ENCODE measurements at places on chromosomes 11 and 22.

- peak; percentile 95 for DNase-seq
These were observed 39.9 kb downstream of the CWC15 start for GRCh38 chr11:94933223-94934130.

DNA sequence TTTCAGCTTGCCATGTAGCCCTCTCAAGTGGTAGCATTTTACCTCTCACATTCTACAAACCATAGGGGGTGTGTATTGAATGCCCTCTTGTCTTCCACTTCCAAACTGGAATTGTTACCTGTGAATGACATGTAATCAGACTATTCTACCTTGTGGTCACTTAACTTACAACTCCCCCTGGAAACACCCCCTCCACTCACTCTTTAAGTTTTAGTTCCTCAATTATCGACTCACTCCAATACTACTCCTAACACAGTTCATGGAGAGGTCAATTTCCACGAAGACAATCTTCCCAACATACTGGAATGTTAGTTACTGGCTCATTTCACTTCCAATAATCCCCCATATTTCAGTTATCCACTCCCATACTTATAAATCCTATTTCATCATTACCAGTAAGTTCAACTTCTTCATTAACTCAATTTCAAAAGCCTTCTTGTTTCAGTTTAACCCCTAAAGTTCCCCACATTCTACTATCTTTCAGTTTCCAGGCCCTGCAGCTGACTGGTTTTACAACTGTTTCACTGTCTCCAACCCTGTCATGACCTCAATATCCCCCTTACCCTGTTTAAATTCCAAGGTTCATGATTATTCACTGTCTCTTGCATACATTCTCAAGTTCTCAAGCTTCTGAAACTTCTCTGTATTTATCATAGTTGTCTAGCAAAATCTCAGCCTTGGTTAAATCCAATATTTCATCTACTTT is 92.5 kb downstream of the C11orf87 start:
- DNase-seq: no peak

DNA sequence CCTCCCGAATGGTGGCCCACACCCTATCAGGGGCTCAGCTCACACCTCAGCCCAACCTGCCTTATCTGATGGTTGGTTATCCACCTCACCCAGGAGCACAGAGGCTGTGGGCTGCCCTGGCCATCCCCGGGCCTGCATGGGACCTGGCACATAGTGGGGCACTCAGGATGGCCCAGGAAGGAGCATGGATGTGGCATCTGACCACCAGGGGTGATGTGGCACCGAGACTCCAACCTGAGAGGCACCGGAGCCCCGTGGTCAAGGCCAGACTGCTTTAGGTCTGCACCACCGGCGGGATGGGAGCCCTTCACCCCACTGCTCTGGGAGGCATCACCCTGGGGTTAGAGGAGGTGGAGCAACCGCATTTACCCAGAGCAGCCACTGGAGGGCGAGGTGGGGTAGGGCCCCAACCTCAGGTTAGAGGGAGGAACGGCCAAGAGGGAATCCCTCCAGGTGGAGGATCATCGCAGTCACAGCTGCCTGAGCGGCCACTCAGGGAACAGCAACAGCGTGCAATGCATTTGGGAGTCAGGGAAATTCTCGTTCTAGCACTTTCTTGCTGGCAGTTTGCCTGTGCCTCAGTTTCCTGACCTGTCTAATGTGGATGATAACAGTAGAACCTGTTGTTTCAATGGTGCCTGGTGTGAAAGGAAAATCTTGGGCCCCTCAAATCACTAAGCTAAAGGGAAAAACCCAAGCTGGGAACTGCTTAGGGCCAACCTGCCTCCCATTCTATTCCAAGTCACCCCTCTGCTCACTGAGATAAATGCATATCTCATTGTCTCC is 52.9 kb upstream of the CARS1 start:
- DNase-seq: no peak

GRCh38 chr11:30143098-30143705 is 87.6 kb upstream of the FSHB start:
- DNase-seq: no peak

DNA sequence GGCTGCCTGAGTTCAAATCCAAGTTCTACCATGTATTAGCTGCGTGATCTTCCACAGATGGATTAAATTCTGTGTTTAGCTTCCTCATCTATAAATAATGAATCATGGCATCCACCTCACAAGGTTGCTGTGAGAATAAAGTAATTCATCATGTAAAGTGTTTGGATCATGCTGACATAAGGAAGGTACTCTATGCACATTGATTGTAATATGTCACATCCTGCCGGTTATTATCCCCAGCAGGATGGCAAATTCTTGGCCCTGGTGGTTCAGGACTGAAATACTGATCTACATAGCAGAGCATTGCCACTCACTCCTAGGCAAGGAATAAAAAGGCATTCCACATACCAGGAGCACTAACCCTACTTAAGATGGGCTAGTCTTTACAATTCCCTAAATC is 40.8 kb downstream of the LGR4 start:
- no peak for DNase-seq

- DNase-seq: no peak
These were observed 212.4 kb upstream of the SESN3 start for GRCh38 chr11:95443386-95443785.

DNA sequence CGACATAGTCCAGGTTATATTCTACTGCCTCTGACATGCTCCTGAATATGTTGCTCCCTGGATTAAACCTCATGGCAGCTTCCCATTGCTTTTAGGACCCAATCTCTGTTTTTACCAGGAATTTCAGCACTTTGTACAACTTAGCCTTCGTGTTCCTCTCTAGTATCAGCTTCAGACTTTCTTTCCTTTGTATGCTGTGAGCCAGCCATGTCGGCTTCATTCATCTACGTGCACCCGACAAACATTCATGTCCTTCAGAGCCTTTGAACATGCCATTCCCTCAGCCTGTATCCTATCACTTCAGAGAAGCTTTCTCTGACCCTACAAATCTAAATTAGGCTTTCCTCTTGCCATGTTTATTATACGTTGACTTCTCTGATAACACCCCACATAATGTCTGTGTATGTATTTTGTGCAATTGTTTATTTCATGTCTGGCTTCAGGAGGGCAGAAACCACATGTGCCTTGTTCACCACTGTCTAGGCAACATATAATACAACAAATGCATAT is 743.4 kb downstream of the OPCML start:
- no peak for DNase-seq

GRCh38 chr11:119433358-119433725 is 10.4 kb upstream of the THY1 start:
- DNase-seq: no peak

DNA sequence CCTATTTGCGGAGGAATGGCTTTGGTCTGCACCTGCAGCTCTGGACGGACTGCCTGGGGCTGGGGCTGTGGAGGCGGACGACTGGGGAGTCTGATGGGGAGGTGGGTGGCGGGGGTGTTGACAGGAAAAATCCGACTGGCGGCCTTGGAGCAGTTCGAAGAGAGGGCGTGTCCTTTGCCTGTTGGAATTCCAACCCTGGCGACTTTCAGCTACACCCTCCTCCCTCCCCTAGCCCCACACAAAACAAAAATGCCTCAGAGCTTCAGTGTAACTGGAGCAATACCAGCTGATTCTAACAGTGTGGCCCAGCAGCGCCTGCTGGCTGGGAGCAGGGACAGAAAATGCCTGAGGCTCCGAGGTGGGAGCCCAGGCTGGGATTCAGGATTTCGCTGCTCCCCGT is 85.4 kb downstream of the ATXN10 start:
- no peak for DNase-seq

- no peak for DNase-seq
These were observed 275.0 kb downstream of the KIRREL3 start for GRCh38 chr11:126725521-126725920.

GRCh38 chr11:124891373-124891861 is 6.2 kb downstream of the ROBO4 start:
- DNase-seq: no peak

DNA sequence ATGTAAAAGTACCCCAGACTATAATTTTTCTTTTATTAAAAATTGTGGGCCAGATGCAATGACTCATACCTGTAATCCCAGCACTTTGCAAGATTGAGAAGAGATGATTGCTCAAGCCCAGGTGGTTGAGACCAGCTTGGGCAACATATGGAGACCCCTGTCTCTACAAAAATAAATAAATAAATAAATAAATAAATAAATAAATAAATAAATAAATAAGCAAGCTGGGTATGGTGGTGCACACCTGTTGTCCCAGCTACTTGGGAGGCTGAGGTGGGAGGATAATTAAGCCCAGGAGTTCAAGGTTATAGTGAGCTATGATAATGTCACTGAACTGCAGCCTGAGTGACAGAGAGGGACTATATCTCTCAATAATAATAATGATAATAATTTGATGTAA is 66.1 kb upstream of the CCDC179 start:
- no peak for DNase-seq

GRCh38 chr11:20293992-20294391 is 69.5 kb upstream of the HTATIP2 start:
- DNase-seq: no peak

GRCh38 chr11:65242389-65242788 is 19.4 kb upstream of the POLA2 start:
- no peak for DNase-seq

- no peak for DNase-seq
These were observed 385 bp downstream of the TST start for GRCh38 chr22:37018815-37019308.

DNA sequence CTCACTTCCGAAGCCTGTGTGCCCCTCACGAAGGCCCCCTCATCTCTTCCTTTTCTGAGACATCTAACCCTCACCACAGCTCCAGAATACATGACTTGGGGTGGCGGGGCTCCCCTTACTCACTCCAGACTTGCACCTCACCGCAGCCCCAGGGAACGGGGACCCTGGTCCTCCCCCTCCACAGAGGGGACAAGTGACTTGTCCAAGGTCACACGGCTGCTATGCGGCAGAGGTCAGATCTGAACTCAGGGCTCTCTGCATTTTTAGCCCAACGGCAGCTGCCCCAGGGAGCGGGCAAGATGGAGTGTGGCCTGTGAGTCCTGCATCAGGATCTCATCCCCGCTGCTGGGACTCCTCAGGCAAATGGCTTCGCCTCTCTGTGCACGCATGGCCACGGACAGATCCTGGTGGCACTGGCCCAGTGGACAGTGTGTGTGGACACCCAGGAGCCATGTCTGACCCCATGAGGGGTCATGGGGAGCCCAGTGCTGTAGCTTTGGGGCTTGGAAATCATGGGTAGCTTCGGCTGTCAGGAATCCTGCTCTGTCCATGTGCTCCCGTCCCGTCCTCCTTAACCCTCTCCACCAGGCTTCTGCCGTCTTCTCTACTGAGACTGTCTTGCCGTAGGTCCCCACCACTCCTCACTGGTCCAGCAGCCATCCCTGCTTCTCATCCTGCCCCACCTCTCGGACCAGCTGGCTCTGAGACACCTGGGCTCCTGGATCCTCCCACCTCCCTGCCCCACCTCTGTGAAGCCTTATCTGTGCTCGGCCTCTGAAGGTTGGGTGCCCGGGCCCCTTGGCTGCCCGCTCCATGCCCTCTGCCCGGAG is 48.0 kb upstream of the CARS1 start:
- DNase-seq: no peak

DNA sequence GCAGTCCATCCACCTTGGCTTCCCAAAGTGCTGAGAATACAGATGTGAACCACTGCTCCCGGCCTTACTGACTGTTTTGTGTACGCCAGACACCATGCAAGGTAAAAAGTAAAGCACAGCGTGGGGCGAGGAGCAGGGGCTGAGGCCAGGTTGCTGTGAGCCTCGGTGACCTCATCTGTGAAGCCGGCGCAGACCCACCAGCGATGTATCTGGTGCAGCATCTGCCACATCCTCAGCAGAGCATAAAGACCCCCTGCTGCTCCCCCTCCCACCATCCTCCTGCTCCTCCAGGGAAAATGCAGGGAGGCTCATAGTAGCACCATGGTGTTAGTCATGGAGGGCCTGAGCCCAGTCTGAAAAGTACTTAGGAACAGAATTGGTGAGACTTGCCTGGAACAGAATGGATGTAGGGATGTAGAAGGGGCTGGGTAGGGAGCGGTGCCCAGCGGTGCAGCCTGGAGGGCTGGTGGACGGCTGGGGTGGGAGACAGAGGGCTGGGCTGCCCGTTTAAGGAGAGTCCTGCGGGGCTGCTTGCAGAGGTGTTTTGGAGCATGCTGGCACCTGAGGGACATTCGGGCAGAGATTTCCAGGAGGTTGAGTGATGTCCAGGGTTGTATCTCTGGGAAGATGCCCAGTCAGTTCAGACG is 462.4 kb downstream of the BRD1 start:
- no peak for DNase-seq

DNA sequence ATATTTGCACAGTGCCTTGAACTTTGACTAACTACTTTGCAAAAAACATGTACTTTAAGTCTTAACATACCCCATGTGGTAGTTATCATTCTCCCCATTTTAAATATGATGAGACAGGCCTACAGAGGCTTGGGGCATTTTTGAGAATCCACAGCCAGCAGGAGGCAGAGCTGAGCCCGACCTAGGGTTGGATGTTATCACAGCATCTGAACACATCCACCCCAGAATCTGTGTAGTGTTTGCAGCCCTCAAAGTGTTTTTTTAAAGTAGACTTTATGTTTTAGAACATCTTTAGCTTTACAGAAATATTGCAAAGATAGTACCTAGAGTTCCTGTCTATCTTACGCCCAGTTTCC is 17.6 kb downstream of the OTOG start:
- DNase-seq: no peak

- no peak for DNase-seq
These were observed 43.4 kb downstream of the SCUBE2 start for GRCh38 chr11:9047964-9048523.

GRCh38 chr22:30169002-30169401 is 77.6 kb downstream of the LIF start:
- no peak for DNase-seq

DNA sequence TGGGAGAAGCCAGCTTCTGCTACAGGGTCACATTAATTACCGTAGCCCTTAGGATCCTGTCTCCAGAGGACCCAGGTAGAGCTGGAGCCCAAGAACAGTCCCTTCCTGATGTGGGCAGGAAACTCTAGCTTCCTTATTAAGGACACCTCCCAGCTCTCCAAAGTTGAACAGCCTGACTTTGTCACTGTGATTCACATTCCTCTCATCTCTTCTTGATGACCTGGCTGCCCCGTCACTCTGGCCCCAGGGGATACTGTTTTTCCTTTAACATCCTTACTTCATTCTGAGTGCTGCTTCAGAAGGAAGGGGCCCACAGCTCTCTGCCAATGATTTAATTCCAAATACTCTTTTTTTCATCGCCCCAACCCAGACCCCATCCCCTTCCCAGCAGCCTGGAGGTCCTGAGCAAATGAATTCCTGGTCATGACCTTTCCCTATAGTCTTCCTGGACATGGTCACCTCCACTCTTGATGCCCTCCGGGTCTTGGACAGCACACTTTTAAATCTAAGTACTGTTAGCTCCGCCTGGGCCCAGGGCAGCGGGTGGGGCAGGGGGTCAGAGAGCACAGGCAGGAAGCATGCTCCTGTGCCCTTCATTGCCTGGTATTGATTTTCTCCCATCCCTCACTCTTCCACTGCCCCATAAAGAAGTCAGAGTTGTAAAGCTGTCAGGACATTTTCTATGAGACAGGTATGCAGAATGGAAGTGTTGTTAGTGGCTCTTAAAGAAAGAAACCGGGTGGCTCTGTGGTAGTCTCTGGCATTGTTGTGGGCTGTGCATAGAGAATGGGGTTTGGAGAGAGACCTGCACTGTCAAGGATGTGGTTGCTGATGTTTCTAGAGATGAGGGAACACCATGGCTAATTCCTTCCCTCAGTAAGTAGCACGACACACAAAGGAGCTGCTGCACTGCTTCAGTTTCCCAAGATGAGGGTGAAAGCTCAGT is 22.3 kb upstream of the SPON1 start:
- DNase-seq: no peak

- no peak for DNase-seq
These were observed 282.3 kb downstream of the KIRREL3 start for GRCh38 chr11:126718276-126718675.
